ENCODE measurements at places on chromosomes 3 and 15.
A peak's percentile ranks its signal among the peaks of the same experiment; 100 is the strongest.

DNA sequence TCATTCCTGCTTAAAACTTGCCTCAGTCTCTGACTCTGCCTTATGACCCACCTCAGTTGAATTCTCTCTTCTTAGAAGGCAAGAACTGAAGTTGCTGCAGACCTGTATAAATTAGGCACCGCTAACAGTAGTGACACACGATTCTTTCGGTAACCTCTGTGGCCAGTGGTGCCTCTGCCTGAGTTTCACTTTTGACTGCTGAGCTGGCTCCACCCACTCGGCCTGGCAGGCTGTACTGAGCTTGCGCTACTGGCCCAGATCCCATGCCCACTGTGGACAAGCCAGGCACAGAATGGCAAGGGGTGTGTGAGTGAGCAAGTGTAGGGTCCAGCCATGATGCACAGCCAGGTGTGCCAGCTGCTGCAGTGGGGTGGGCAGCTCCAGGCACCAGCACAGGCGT lies 19.1 kb upstream of the EIF1B start:
- no peak for DNase-seq

DNA sequence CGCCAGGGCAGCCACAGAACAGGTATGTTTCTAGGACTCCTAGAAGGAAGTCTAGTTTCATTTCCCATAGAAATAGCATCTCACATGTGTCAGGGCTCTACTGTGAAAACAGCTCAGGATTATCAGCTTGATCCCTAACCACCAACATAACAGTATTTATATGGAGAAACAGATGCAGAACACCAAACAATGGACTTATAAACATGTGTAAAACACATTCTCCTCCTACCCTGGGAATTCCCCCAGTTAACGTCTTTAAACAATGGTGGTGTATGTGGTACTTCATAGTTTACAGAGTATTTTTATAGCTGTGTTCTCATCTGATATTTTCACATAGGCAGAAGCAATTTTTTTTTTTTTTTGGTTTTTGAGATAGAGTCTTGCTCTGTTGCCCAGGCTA lies 9.7 kb downstream of the TNFSF10 start:
- no peak for DNase-seq

DNA sequence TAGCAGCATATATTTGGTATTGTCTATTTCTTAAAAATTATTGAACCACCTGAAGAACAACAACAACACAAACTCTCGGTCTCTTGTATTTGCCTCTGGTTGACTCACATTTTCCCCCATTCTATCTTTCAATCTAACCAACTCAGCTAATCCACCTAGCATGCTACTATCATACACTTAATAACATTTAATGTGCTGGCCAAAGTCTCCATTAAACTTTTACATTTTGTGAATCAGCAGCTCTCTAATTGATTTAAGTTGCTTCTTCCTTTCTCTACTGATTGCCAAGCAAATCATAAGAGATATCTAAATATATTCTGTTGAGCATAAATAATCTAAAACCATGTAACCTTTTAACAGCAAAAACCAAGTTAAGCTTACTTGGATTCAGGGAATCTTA lies 631.7 kb downstream of the IGSF11 start:
- DNase-seq: no peak

DNA sequence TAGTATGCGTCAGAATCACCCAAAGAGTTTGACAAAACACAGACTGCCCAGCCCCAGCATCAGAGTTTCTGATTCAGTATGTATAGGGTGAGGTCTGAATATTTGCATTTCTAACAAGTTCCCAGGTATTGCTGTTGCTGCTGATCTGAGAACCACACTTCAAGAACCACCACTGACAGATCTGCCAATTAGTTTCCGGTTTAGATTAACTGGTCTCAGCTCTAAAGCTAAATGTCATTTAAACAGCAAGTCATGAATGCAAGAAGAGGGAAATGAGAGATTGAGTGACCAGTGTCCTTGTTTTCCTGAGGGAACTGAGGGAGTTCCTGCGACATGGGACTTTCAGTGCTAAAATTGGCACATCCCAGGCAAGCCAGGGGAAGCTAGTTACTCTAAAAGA lies 305.0 kb downstream of the ZNF385D start:
- DNase-seq: no peak

DNA sequence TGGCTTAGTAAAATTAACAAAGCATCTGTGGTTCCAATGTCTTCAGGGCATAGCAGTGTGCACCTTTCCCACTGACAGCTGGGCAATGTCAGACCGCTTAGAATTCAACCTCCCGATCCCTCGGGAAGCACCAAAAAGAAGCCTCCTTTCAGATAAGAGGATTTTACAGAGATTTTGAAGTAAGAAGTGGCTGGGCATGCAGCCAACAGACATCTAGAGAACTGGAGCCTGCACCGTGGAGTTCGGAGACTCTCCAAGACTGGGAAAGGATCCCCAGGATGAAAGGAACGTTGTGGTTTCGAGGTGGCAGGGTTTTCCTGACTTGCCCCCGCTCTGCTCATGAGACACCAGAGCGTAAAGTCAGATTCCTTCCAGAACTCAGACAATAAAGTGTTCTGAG lies 5.3 kb downstream of the FAM174B start:
- no peak for DNase-seq

GRCh38 chr15:68502398-68502901 lies 70.5 kb upstream of the ITGA11 start:
- no peak for DNase-seq

DNA sequence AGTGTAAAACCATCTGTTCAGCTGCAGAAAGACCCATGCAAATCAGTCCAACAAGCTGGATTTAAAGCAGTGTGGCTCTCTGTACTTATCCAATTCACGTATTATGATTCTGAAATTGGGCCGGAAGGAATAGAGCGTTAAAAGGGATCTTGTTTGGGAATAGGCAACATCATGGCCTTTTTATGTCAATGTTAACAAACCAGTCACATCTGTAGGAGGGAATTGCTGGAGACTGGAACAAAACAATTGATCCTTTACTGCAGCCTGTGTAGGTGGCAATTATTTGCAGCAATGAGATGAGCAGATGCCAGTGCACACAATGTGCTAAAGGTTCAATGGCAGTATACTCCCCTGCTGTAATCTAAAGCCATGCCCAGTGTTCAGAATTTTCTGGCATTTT lies 887.4 kb upstream of the ROBO1 start:
- DNase-seq: no peak

DNA sequence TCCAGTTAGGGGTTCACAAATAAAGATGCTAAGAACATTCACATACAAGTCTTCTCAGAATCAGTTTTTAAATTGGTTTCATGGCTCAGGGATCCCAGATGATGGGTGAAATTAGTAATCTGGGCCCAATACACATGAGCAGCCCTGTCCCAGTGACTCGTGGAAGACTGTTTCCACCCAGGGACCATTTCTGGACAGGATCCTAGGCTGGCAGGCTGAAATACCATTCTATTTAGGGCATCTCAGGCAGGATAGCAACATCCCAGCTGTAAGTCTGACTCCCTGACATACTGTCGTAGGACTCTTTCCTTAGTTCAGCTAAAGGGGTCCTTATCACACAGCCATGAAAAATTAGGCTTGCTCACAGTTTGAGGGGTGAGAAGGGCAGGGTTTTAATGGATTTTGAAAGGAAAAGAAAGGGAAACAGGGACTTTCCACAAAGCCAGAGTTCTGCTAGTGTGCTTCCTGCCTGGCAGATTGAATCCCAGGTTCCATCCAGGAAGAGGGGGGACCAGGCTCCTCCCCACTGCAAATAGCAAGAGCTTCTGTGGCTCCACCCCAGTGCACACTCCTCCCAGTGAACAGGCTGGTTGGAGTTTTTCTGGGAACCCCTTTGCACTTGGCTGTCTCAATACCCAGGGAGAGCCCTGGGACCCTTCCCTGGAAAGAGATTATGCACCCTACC lies 41.3 kb upstream of the LYZL4 start:
- no peak for DNase-seq

- peak; percentile 67 for DNase-seq
These were observed 69.7 kb upstream of the LRRFIP2 start for GRCh38 chr3:37243820-37244748.

DNA sequence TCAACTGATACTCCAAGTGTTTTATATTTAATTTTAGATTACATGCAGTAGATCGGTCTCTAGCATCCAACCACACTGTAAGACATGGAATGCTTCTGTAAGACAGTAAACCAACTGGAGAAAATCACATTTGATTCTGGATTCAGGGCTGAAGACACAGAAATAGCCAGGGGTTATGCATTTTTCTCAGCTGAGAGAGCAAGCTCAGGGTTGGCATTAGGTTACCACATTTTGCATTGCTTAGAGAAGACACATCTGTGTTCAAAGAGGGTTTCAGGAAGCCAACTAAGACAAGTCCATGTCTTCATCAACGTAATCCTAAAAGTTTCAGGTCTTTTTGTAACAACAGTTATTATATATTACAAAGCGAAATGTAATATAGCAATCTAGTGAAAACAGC lies 27.7 kb upstream of the UNC13C start:
- DNase-seq: no peak

- DNase-seq: peak; percentile 60
These were observed 31.8 kb downstream of the FSTL1 start for GRCh38 chr3:120418866-120419490.

- DNase-seq: no peak
These were observed at the start of gene PRICKLE2 for GRCh38 chr3:64224826-64225610. TSS of gene PRICKLE2 (minus strand) at chr3:64225466. CDS start at chr3:64198927, 26,539 bp downstream.

GRCh38 chr3:56458496-56459103 lies 9.7 kb downstream of the ERC2 start:
- DNase-seq: no peak

GRCh38 chr3:126684218-126684751 lies 19.8 kb upstream of the CHCHD6 start:
- no peak for DNase-seq

DNA sequence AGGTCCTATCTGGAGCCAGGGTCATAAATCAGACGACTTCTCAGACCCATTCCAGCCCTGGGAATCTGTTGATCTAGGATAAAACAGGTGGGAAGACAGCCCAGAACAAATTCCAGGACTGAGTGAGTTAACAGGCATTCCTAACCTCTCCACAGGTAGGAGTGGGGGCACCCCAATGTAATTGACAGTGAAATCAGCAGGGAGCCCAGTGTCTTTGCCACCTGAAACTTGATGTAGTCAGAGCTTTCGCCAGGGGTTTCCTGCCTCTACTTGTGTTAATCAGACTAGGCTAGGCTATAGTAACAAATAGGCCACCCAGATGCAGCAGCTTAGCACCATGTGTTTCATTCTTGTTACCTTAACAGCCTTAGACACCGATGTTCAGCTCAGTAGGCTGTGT lies 2.7 kb upstream of the HEG1 start:
- no peak for DNase-seq

- DNase-seq: no peak
These were observed 2.1 kb downstream of the LPP start for GRCh38 chr3:188156056-188156455.

Data from urothelium cell line (cell line).